ENCODE measurements at places on chromosomes 7 and 10.

DNA sequence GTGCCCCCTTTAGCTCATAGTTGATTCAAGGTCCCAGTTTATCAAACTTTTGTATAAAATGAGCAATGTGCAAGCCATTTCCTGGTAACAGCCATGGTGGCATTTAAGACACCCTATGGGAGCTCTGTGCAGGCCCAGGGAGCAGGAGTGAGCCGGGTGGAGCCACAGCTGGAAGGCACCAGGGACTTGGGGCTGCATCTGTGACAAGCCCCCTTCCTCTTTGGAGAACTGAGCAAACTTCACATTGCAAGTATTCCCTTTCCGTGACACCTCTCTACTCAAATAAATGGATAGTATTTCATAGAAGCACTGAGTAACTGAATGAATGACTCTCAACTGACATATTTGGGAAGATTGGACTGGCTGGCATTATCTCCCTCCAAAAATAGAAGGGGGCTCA, 558.7 kb upstream of the FOXK1 start:
- no peak for DNase-seq

GRCh38 chr7:158366916-158367633, 220.5 kb downstream of the PTPRN2 start:
- DNase-seq = no peak

- no peak for DNase-seq
Measured at GRCh38 chr10:75396631-75397495, 4.7 kb downstream of the ZNF503 start.

DNA sequence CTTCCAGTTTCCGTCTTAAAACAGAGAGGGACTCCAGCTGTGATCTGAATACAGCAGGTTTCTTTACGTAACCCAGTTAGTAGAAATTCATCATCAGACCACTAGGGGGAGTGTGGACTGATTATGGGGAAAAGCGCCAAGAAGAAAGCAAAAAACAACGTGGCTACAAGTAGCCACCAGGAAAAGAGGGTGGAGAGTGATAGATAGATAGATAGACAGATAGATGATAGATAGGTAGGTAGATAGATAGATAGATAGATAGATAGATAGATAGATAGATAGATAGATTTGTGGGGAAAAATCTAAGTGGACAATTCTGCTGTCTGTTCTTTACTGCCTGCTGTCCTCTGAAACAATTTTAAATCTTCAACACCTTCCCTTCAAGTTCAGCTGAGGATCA, 12.7 kb upstream of the AKR1B10 start:
- DNase-seq = peak; percentile 71

DNA sequence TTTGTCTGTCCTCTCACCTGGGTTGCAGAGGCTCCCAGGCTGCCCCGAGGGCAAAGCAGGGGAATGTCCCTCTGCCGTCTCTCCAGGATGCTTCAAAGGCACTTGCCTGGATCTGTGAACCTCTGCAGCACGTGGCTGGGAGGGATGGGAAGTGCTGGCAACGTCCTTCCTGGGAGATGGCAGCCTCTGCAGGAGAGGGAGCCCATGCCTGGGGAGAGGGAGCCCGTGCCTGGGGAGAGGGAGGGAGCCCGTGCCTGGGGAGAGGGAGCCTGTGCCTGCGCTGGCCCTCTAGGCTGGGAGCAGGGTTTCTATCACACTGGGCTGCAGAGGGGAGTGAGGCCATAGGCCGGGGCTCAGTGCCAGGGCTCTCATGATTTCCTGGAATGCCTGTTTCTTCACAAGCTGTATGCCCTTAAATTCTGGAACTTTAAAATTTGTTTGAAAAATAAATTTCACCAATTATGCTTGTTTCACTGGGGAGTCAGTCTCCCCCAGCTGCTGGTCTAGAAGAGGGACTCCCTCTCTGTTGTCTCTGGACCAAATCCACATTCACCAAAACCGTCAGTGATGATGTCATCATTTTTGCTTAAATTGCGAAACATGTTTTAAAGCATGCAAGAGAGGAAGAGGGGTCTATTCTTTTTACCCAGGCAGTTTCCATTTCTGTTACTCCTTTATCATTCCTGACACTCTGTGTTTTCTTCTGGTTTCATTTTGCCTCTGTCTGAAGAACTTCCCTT, 135.7 kb downstream of the DNAJB6 start:
- DNase-seq = no peak

GRCh38 chr7:39666562-39666961, 43.2 kb downstream of the RALA start:
- DNase-seq = no peak

GRCh38 chr7:156559001-156559400, 81.6 kb upstream of the RNF32 start:
- no peak for DNase-seq

- no peak for DNase-seq
Measured at GRCh38 chr7:1748839-1749173, 78.7 kb downstream of the ELFN1 start.

- DNase-seq = no peak
Measured at GRCh38 chr7:18469316-18469715, 26.2 kb upstream of the HDAC9 start.

- no peak for DNase-seq
Measured at GRCh38 chr7:100352984-100353684, 4.8 kb upstream of the PILRB start.

GRCh38 chr10:6194311-6194710, 8.4 kb upstream of the PFKFB3 start:
- no peak for DNase-seq

GRCh38 chr7:151725844-151726651, 150.9 kb downstream of the PRKAG2 start:
- DNase-seq = no peak

- no peak for DNase-seq
Measured at GRCh38 chr10:3877211-3878000, 92.4 kb upstream of the KLF6 start.

DNA sequence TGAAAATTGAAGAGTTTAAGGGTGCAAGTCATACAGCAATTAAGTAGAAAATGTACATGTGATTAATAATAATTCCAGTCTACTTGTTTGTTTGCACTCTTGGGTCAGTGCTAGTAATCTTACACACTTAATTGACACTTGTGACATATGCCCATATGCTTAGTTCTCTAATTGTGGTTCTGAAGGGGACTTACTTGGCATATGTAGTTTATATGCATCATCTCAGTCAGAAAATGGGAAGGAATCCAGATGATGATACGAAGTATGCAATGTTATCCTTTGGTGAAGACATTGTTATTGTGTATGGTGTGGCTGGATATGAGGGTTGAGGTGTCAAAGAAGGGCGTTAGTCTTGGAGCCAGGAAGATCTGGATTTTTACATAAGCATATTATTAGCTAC, 193.5 kb upstream of the HDAC9 start:
- DNase-seq = no peak

- DNase-seq = no peak
Measured at GRCh38 chr10:60911715-60912114, 32.3 kb downstream of the RHOBTB1 start.

DNA sequence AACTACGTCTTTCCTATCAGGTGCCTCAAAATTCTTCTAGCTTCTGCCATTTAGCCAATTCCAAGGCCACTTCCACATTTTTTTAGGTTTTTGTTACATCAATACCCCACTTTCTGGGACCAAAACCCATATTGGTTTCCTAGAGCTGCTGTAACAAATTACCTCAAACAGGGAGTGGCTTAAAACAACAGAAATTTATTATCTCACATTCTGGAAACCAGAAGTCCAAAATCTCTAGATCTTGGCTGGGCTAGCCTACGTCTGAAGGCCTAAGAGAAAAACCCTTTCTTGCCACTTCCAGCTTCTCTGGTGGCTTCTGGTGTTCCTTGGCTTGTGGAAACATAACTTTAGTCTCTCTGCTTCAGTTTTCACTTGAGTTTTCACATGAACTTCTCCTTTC, 85.1 kb upstream of the BMPER start:
- DNase-seq = no peak

DNA sequence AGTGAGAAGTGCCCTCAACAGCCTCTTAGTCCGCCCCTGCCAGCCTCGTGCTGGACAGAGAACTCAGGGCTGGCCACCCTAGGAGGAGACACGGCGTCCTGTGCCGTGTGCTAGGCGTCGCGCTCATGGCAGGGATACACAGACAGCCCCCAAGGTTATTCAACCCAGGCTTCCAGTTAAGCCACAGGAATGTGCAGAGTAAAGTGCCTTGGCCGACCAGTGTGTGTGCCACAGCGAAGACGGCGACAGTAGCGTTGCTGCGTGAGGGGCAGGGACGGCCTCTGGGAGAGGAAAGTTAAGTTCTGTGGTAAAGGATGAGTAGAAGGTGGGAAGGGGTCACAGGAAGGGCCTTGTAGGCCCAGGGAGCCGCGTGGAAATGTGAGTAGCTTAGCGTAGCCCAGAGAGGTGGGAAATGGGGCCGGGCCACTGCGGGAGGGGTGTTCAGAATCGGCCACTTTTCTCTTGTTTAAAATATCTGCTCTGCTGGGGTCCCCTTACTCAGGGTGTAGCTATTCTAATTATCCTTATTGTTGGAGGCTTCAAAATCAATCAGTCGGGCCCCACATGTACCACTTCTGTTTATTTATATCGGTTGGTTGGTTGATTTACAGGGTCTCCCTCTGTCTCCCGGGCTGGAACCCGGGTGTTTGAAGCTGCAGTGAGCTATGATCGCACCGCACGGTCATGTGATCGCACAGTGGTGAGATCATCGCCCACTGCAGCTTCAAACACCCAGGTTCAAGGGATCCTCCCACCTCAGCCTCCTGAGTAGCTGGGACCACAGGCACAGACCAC, 24.5 kb downstream of the TMEM120A start:
- no peak for DNase-seq

- DNase-seq = no peak
Measured at GRCh38 chr10:51606825-51607462, 92.5 kb downstream of the CSTF2T start.

- DNase-seq = no peak
Measured at GRCh38 chr10:105071980-105072379, 430.9 kb downstream of the SORCS3 start.

- no peak for DNase-seq
Measured at GRCh38 chr7:136359333-136359903, 382.3 kb upstream of the MTPN start.

- no peak for DNase-seq
Measured at GRCh38 chr7:52261057-52261456, 774.4 kb upstream of the POM121L12 start.

GRCh38 chr7:131605280-131605878, 49.0 kb upstream of the PODXL start:
- peak; percentile 28 for DNase-seq

DNA sequence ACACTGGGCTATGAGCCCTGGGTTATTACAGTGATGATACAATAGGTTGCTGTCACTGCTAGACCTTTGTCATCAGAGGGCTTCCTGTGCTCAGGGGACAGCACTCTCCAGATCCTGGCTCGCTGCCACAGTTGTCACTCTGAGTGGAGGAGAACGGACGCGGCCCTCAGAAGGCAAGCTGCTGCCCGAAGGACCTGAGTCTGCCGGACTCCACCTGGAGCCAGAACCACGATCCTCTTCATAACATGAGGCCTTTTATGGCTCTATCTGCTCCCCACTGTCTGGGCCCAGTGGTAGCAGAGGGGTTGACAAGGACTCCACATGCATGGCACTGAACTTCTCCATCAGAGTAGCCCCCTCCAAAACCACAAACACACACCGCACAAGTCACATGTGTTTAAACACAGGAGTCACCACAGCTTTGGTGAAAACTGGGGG, 94.7 kb upstream of the EFCAB10 start:
- no peak for DNase-seq

DNA sequence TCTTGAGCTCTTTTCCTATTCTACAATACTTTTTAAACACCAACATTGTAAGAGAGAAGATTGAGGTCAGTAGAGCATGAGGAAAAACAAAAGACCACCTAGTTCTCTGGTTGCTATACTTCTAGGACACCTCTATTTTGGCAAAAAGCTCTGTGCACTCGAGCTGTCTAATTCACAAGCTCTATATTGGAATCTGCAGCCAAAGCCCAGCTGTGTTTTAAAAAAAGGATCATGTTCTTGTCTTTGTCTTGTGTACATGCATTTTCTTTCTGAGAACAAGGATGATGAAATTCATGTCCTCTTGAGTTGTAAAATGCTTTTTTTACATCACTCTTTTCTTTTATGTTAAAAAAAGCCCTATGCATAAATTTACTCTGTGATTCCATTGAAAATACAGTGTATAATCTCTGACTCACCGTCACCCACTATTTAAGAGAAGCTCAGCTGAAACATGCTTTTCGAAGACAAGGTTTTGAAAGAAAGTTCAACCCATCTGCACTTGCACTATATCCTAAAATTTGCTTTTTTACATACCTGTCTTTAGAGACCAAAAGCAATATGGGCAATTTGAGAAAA, 215.5 kb upstream of the VSTM2A start:
- DNase-seq = no peak

GRCh38 chr10:113414543-113414942, 138.3 kb upstream of the HABP2 start:
- DNase-seq = no peak

GRCh38 chr7:135707570-135707966, 20.4 kb downstream of the SLC13A4 start:
- no peak for DNase-seq

DNA sequence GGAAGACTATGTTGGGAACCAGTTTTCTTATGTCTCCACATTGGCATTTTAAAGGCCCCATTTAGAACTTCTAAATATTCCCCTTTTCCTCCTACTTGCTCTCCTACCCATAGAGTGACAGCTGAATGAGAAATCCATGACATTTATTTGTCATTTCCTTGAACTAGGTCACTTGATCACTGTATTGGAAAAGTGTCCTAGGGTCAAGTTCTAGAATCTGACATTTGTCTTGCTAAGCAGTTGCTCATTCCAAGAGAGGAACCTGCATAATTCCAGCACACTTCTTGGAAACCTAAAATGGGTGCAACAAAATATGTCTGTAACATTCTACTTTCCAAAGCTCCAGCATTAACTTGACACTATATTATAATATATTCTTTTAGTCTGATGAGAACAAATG, 3.6 kb upstream of the DPY19L1 start:
- no peak for DNase-seq

DNA sequence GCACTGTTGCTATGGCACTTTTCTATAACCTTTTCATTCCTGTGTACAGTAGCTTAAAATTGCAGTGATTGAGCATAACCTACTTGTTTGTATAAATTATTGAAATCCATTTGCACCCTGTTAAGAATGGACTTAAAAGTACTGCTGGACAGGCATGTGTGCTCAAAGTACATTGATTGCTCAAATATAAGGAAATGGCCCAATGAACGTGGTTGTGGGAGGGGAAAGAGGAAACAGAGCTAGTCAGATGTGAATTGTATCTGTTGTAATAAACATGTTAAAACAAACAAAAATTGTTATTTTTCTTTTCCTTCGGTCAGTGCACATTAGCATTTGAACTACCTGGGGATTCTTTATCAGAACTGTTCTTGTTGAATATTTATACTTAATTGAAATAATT, 57.1 kb upstream of the BAMBI start:
- no peak for DNase-seq

Data from astrocyte of the cerebellum (primary cell).